Left hindlimb (tissue), 1 donor: ENCODE measurements at places on chromosomes 1 and 21.

GRCh38 chr1:55282058-55282457 lies 66.9 kb upstream of the USP24 start:
- DNase-seq, result no peak

DNA sequence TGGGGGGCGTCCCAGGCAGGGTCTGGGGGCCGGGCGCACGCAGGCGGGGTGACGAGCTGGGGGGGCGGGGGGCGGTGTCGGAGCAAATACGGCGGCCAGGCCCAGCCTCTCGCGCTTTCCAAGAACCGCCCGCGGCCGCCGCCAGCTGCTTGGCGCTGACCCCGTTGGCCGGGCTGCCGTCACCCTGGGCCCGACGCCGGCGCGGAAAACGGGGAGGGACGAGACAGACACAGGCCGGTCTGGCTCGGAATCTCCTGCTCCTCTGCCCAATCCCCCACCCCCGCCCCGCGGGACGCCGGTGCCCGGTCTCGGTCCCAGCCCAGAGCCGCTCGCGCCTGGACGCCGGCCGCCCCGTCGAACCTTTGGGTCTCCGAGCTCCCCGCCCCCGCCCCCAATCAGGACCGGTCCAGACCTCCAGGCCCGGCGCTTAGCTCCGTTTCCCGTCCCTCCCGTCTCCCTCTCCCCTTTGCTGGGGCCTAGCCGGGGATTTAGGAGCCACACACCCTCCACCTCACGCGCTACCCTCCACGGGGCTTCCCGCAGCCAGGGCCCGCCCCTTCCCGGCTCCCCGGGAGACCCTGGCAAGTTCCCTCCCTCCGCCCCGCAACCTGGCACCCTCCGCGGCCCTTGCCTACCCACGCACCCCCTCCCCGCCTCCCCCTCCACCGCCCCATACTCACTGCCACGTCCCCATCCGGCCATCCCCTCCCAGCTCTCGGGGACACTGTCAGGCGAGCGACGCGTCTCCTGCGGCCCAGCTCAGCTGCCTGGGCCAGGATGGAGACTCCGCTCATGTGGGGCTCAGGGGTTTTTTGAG lies 800 bp upstream of the MMP23B start:
- peak; percentile 92 for DNase-seq

GRCh38 chr1:25487628-25488027 lies 55.8 kb upstream of the LDLRAP1 start:
- DNase-seq, result no peak

GRCh38 chr1:232558954-232559353 lies 71.0 kb downstream of the SIPA1L2 start:
- DNase-seq, result no peak

GRCh38 chr1:119046785-119047438 lies 58.8 kb upstream of the TBX15 start:
- peak; percentile 38 for DNase-seq

DNA sequence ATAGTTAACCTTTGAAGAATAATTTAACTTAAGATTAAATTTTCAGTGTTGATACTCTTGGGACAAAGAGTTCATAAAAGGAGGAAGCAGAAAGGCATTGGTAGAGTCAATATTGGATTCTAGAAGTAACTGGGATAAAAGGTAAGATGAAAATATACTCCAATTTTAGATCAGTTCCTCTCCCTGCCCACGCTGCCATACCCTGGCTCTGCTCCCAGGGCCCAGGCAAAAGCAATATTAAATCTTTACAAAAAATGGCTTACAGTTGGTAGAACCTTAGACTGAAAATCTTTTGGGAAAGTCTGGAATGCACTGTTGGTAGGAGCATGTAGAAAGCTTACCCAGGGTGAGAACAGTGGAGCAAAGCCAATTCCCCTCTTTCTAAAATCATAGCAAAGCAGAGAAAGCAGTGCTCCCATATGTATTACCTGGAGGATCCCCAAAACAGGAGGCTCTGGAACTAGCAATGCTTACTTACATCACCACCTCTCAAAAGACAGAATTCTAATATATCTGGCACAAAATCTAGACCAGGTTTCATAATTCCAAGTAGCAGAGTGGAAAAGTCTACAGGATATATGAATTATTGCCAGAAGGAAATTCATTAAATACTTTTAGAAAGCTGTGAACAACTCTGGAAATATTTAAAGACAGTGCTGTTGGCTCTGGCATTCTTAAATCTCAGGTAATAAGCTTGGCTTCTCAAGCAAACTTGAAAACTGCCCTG lies 24.5 kb downstream of the KIAA0319L start:
- no peak for DNase-seq

DNA sequence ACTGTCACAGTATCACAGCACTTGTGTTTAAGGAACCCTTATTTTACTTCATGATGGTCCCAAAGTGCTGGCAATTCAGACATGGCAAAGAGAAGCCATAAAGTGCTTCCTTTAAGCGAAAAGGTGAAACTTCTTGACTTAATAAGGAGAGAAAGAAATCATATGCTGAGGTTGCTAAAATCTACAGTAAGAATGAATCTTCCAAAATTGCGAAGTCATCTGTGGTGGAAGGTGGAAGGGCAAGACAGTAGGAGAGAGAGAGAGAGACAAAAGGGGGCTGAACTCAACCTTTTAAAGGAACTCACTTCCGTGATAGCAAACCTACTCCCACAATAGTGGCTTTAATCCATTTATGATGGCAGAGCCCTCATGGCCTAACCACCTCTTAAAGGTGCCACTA lies 19.3 kb upstream of the AADACL3 start:
- no peak for DNase-seq

DNA sequence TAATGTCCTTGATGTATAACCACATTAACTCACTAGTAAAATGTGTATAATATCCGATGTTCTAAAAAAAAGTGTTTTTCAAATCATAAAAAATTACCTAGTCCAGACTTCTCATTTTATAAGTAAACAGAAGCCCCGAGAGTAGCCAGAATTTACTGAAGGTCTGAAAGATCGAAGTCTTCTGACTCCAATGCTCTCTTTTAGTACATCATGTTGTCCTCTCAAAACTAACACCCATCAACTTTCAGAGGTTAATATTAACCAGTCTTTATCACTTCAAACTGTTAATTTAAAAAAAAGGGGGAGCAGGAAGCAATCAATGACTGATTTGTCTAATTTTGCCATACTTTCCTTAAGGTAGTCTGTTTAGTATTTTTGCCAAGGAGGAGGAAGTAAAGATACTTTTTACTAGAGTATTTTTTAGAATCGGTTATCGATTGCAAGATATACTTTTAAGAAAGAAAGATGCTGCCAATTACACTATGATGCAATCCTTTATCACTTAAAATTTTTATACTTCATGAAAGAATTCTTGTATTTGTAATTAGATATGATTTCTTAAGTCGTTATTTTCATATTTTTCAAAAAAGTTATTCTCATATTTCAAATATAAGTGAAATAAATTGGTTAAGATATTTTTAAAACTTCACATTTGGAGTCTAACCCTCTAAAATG lies 25.5 kb downstream of the CCDC18 start:
- DNase-seq, result no peak

- DNase-seq, result peak; percentile 56
Measured at GRCh38 chr1:59186656-59187055, 110.2 kb upstream of the FGGY start.

- no peak for DNase-seq
Measured at GRCh38 chr21:28642891-28643290, 349.8 kb downstream of the LTN1 start.

DNA sequence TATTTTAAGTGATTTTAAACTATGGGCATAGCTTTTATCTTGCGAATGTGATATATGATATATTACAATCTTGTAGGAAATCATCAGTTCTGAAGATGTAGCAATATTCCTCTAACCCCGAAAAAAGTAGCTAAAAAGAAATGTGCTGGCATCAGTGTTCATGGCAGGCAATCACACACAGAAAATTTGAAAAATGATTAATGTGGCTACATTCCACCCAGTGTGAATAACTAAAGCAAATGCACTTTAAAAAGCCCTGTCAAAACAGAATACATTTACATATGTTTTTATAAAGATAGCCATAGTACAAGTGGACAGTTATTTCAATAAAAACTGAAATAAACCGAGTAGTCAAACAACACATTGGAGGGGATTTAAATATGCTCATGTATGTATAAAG lies 260.2 kb downstream of the HHAT start:
- DNase-seq, result no peak

DNA sequence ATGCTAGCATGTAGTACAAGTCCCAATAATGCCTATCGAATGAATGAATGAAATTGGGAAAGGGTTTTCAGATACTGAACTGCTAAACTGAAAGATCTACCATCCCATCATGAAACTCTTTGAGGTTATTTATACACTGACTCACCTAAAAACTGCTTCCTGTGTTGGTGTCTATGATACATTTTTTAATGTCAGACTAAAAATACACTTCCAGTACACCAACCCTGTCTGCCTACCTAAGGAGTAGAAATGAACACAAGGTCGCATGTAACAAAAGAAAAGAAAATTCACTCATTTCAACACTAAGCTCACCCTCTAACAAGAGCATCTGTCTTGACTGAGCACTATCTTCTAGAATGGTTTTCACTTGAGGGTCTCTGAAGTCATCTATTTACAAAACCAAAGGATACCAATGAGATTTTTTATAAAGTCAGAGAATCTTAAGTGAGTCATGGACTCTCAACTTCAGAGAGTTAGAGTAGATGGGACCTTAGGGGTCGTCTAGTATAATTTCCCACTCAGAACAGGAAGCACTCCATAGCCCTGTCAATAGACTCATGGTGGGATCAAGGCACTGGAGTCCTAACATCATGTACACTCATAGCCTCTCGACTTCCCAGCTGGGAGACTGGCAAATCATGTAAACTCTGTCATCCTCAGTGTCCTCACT lies 53.4 kb downstream of the WLS start:
- DNase-seq, result no peak

GRCh38 chr1:55926906-55927471 lies 652.4 kb downstream of the PLPP3 start:
- DNase-seq, result no peak

GRCh38 chr1:232462213-232462612 lies 167.7 kb downstream of the SIPA1L2 start:
- no peak for DNase-seq

GRCh38 chr1:72064196-72065075 lies 217.9 kb downstream of the NEGR1 start:
- DNase-seq, result no peak

DNA sequence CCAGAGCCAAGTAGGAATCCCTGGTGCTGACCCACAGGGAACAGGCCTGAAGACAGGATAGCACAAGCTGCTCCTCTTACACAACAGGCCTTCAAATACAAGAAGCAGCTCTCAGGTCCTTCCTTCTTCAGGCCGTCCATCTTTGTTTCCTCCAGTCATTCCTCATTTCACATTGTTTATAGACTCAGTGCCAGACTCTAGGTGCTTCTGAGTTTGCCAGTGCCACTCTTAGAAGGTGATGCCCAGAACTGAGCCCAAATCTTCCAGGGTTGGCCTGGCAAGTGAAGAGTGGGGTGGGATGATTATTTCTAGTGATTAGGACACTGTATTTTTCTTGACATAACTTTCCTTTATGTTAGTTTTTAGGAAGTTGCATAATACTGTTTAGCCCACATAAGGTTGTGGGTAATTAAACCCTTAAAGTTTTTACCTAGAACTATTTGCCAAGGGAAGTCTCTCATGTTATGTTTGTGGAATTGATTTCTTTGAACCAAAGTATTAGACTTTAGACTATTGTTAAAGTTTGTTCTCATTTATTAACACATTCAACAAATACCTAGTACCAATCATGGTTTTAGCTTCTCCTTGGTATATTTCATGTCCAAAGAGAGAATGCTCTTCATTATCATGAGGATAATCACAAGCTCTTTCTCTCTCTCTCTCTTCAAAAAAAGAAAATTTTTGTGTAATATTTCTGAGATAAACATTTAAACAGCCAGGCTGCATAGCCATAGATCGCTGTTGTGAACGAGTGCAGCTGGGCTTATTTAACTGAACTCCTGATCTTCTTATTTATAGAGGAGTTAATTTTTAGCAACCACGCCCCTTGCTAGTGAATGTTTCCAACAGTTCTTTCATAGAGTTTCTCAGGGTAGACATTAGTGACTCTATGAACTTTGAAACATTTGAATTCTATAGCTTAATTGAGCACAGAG lies 47.7 kb downstream of the PGM1 start:
- DNase-seq, result no peak

DNA sequence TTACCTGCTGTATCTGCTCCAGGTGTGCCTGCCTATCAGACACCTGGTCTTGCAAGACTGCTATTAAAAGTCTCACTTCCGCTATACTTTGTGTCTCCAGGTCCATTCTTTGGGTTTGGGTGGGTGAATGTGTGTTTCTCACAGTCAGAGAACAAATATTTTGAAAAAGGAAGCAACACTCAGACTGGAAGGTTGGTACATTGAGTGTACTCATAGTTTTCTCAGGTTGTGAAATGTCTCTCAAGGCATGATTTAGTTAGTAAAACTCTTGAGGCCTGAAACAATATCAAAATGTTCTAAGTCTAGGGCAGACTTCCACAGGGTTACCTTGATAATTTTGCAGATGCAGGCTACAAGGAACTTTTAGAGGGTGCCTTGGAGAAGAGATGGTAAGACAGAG lies 429.9 kb upstream of the ZRANB2 start:
- DNase-seq, result no peak

DNA sequence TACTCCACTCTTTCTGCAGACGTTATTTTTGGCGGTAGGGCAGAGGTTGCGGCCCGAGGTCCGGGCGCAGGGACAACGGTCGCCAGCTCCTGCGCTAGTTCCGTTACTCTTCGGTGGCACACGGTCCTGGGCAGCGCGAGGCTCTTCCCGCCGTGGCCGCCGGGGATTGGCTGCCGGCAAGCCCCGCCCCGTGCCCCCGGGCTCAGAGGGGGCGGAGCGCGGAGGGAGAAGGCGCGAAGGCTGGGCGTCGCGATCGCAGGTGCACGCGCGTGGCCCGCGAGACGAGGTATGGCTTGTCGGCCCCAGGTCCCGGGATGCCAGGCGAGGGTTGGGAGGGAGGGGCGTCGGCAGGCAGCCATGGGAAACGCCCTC lies 518 bp upstream of the SHE start:
- DNase-seq, result no peak

DNA sequence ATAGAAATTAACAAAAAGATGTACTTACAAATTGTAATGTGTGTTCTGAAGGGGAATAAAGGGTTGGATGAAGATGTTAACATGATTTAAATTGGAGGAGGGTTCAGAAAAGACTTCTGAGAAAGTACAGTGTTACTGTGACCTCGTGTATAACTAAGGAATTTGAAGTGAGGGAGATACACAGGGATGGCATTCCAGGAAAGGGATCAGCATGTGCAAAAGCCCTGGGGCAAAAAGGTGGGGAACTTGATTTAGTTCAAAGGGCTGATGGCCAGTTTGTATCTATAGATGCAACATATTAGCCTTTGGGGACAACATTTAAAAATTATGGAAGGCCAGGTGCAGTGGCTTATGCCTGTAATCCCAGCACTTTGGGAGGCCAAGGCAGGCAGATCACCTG lies 33.3 kb upstream of the DEGS1 start:
- no peak for DNase-seq

- DNase-seq, result no peak
Measured at GRCh38 chr1:182015360-182015759, 46.2 kb downstream of the ZNF648 start.

DNA sequence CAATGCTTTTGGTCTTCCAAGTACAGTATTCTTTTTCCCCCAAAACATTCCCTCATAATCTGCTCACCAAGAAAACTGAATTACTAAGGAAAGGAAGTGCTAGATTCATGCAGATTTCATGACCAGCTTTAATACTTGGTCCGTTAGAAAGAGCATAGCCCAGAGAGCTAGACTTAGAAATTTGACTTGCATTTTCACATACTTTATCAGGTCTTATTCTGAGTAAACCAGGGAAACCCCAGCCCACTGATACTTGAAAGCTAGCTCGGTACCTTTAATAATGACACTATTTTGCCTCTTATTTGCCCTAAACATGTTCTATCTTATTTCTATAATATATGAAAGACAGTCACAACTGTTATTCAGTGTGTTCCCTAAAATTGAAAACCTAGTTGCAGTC lies 204.5 kb downstream of the TTLL7 start:
- DNase-seq, result no peak

GRCh38 chr1:75724472-75725022 lies at the start of gene ACADM:
Gene ACADM, plus strand, starts transcription at chr1:75724709. Its CDS starts 79 bp downstream, at chr1:75724788.
- DNase-seq, result peak; percentile 92
